ENCODE measurements at places on chromosomes 2 and 18.

DNA sequence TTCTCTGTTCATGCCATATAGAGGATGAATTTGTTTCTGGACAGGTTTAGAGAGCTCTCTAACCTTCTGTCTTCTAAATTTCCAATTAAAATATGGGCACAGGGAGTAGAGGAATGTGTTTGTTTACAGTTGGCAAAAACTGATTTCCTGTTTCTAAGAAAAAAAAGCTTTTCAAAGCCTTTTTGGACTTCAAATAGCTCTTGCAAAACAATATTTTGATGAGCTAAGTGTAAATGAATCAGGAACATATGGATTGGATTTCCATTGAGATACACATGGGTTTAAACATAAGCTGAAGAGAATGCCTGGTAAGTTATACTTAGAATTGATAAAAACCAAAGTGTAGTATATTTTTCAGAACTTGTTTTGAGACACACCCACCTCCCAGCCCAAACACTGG lies 677.5 kb downstream of the NYAP2 start:
- DNase-seq, result peak; percentile 13

- DNase-seq, result no peak
These were observed 5.7 kb downstream of the SLC40A1 start for GRCh38 chr2:189574793-189575475.

- DNase-seq, result no peak
These were observed 20.9 kb downstream of the TSN start for GRCh38 chr2:121776361-121776760.

- no peak for DNase-seq
These were observed 307.5 kb downstream of the GALR1 start for GRCh38 chr18:77557046-77557587.

GRCh38 chr2:99777656-99778290 lies 288.0 kb upstream of the REV1 start:
- DNase-seq, result no peak

GRCh38 chr18:8525692-8526091 lies 83.5 kb upstream of the RAB12 start:
- DNase-seq, result no peak

GRCh38 chr2:230899287-230899686 lies 25.8 kb downstream of the GPR55 start:
- DNase-seq, result no peak

DNA sequence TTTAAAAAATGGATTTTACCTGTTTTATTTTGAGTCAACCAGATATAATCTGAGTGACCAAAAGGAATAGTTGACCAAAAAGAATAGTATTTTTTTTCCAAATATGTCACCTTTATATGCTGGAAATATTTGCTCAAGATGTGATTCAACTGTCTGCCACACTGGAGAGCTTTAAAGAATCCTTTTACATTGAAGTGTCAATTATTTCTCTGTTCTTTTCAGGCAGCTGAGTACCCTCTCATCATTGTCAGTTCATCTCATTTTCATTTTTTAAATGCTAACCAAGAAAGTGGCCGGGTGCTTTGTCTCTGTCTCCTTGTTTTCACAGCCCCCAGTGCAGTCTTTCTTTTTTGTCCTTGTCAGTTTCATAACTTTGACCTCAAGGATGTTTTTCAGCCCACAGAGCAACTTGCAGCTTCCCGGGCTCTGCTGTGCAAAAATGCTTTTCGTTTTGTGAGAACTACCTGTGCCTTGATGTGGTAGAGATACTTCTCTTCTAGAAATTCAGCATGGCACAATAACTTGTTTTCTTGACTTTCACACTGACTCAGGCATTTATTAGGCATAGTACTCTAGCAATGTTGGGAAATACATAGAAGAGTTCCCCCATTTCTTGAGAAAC lies 23.4 kb upstream of the CERS6 start:
- no peak for DNase-seq

DNA sequence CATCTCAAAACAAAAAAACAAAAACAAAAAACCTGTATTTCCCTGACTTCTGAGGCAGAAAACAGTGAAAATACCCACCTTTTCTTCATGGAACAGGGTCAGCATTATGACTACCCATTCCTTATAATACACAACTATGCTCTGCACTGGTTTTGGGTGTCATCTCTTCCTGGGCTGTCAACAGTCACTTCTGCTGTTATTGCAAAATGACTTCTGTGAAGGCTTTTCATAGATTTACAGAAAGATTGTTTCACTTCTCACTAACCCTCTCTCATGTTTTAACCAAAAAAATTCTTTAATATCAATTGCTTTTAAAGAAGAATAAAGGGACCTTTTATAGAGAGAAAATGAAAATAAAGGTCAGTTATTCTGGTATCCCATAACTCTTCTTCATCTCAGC lies 26.5 kb upstream of the PIK3C3 start:
- no peak for DNase-seq

DNA sequence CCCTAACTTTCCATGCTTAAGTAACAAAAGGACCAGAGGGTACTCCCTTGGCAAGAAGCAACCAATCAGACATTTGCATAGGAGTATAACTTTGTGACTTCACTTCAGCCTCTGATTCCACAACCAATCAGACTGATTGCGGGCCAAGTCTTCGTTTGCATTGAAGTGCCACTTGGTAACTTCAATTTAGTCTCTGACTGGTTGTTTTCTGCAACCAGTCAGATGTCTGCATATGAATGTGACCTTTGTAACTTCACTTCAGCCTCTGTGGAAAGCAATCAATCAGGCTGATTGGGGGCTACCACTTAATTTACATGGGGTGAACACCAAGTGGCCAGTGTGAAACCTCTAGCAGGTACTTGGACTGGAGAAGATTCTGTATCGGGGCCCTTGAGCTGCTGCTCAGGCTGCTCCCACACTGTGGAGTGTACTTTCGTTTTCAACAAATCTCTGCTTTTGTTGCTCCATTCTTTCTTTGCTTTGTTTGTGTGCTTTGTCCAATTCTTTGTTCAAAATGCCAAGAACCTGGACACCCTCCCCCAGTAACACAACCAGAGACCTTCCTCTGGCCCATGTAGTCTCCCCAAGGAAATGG lies 241.5 kb downstream of the ACKR3 start:
- no peak for DNase-seq

GRCh38 chr2:32189011-32189410 lies 23.3 kb downstream of the SLC30A6 start:
- DNase-seq, result no peak

DNA sequence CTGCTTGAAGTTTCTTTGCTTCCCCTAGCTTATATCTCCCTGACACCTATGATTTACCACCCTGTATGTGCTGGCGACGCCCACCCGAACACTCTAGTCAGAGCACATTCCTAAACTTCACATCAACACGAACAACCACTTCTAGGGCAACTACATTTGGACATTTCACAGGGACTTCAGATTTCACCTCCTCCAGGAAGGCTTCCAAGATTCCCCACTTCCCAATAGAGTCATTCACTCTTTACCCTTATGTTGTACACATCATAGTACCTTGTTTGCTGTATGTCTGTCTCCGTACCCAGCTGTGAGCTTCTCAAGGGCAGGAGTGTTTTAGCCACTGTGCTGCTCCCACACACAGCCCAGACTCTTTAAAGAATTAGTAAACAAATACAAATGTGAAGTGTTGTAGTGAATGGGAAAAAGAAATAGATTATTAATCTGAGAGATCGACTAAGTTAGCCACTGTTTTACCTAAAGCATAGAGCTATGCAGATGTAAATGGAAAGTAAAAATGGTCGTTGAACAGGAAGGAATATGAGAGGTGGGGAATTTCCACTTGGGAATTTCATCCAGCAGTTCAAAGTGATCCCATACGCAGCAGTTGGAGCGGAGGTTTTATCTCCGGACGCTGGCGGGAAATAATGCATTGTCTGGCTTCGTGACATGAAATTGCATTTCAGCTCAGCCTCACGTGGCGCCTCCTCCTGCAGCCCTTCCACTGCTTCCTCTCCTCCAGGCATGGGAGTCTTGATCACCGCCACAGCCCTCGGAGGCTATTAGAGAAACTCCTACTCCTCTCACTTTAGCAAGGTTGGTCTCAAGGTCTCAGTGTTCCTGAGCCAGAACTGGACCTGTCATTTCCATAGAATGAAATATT lies 233.4 kb upstream of the COPS8 start:
- DNase-seq, result no peak

DNA sequence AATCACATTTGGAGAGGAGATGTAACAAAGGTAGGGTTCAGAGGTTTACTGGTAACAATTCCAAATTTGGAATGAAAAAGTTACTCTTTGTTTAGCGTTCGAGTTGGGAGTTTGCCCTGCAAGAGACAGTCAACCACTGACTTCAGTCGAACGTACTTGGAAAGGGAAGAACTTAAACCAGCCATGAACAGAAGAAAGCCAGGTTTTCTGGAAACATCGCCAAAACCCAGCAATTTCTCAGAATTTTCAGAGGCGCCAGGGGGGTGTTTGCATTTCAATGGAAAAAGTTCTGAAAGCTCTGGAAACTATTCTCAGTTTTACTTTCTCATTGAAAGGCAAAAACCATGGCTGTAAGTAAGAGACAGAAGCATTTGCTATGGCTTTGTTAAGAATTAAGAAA lies 28.5 kb upstream of the AQP4 start:
- DNase-seq, result no peak

DNA sequence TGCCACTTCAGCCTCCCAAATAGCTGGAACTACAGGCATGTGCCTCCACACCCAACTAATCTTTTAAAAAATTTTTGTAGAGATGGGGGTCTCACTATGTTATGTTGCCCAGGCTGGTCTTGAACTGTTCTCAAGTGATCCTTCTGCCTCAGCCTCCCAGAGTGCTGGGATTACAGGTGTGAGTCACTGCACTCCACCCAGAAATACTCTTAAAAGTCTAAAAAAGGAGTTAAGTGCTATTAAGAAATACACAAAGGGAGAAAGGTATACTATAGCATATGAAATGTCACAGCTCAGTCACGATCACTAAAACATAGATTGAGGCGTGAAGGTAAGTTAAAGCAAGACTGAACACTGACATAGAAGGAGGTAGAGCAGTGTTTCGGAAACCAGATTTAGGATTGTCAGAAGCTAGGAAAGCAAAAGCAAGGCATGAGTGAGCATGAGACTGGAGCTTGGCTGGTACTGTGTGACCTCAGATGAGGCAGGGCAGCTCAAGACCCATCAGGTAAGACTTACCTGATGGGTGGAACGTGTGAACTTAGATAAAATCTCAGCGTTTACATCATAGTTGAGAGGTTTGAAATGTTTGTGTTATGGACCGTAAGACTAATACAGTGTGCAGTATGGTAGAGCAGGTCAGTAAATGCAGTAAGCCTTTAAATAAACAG lies 9.2 kb downstream of the CCNYL1 start:
- DNase-seq, result no peak

GRCh38 chr2:5093056-5093455 lies 599.1 kb upstream of the SOX11 start:
- no peak for DNase-seq
